Stimulated activated CD8-positive, alpha-beta memory T cell treated with anti-CD3 and anti-CD28 coated beads, Interleukin-4, amount 100 ng/mL, for 24 hours (primary cell): ENCODE measurements at places on chromosomes 2 and 18.

DNA sequence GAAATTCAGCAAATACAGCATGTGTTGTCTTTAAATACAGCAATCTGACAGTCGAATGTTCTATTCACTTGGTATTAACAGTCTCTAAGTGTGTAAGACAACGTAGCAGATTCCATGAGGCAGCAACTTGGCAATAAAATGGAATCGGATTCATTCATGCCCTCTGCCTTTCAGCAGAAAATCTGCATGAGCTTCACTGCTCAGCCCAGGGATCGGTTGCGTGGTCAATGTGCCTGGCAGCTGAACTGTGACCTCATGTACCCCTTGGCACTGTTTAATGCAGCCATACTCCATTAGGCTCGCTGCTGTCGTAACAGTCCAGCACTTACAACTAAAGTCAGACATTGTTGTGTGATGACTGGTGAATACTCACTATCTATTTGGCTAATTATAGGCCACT is 17.7 kb upstream of the RGPD4 start:
- no peak for DNase-seq

GRCh38 chr2:235468978-235469655 is 24.7 kb upstream of the AGAP1 start:
- no peak for DNase-seq

DNA sequence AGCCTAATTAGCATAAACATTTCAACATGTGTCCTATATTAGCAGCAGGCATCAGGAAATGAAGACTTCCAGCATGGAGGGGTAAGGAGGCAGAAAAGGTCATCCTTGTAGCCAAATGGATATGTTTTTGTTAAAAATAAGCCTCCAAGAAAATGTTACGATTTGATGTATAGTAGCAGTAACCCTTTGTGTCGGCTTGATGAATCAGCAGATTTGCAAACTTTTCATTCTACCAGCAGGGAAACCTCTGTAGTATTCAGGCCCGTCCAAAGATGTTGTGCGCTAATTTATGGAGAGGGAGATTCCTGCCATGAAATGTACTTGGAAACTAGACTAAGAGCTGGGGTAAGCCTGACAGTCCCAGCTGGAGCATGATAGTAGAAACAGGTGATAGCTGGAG is 780.8 kb upstream of the KLHL29 start:
- no peak for DNase-seq

GRCh38 chr2:187509667-187510417 is 44.4 kb downstream of the TFPI start:
- no peak for DNase-seq

DNA sequence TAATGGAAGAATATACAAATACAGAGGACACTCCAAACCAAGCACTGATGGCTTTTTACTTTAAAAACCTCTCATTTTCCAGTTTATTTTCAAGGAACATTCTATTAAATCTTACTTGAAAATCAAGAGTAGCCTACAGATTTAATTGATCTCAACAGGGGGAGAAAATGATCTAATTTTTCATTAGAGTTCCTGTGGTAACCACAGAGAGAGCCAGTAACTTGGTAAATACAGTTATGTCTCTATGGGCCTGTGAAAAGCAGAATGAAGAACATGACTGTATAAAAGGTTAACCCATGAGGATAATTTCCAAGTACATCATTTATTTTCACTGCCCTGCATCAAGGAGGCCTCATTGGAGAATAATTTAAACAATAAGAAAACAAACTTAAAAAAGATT is 39.8 kb upstream of the ITPRID2 start:
- no peak for DNase-seq

GRCh38 chr2:173647681-173648311 is 293.1 kb downstream of the CDCA7 start:
- DNase-seq, result no peak

- no peak for DNase-seq
Observed at GRCh38 chr18:10116574-10116973, 202.8 kb downstream of the VAPA start.

DNA sequence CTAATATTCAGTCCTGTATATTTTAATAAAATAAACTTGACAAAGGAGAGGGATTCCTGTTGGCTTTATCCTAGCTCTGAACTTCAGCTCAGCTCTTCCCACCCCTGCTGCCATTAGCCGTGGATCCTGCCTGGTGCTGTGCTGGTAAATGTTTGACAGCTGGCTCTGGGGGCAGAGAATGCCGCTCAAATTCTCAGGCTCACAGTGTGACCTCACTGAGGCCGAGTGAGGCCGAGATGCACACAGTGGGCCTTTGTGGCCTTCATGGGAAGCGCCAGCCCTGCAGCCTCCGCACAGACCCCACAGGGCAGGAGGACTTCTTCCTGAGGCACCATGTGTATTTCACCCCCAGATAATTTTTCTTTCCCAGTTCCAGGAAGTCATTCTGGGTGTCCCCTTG is 16.5 kb upstream of the FAHD2A start:
- no peak for DNase-seq

DNA sequence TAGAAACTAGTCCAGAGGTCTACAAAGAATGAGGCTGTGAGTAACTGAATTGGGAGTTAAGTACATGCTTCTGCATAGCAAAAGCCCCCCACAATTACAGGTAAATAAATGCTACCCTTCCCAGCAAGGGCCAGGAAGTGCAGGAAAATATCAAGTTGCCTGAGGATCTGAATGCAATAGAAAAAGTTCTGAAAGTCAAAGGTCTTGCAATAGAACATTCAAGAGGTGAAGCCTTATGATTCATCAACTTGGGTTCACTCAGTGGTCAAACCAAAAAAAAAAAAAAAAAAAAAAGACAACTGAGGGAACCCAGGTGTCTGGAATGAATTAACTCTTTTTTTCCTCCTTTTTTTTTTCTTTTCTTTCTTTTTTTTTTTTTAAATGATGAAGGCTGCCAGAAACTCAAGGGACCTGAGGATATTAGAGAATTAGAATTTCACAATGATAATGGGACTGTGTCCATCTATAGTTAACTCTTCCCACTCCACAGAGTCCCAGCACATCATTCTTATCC is 42.9 kb upstream of the RFX8 start:
- no peak for DNase-seq

DNA sequence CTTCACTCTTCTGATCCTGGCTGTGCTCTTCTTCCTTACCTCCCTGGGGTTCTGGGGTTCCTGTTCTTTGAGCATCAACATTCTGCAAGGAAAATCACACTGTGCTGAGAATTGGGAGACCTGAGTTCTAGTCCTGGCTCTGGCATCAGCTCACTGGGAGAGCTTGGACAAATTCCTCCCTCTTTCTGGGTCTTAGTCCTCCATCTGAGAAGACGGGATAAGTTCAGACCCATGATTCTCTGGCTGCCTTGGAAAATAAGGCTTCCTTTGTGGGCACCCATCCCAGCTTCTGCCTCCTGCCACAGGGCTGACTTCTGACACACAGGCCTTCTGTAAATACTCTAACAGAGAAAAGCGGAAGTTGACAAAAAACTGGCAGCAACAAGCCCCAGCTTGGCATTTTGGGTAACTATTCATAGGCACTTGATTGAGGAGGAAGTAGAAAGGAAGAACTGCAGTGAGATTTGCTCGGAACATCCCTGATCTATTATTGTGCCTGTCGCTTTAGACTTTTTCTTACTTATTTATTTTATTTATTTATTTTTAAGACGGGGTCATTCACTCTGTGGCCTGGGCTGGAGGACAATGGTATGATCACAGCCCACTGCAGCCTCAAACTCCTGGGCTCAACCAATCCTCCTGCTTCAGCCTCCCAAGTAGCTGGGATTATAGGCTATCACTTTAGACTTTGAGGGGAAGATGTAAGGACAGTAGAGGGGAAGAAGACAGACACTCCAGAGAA is 7.9 kb downstream of the PCBP1 start:
- DNase-seq, result no peak

GRCh38 chr18:48408111-48408726 is 964 bp downstream of the ZBTB7C start:
- DNase-seq, result no peak

DNA sequence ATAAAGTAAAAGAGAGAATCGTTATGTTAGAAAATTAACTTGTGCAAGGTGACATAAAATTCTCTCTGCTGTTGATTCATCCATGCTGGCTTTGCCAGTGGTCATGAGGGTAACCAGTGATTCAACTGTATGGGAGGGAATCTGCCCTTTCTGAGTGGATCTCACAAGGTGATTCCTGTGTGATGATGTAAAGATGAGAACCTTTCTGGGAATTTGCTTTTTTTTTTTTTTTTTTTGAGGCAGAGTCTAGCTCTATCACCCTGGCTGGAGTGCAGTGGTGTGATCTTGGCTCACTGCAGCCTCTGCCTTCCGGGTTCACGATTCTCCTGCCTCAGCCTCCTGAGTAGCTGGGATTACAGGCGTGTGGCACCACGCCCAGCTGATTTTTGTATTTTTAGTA is 23.3 kb downstream of the RAB31 start:
- no peak for DNase-seq

- DNase-seq, result no peak
Observed at GRCh38 chr2:17271416-17271815, 246.8 kb downstream of the RAD51AP2 start.

DNA sequence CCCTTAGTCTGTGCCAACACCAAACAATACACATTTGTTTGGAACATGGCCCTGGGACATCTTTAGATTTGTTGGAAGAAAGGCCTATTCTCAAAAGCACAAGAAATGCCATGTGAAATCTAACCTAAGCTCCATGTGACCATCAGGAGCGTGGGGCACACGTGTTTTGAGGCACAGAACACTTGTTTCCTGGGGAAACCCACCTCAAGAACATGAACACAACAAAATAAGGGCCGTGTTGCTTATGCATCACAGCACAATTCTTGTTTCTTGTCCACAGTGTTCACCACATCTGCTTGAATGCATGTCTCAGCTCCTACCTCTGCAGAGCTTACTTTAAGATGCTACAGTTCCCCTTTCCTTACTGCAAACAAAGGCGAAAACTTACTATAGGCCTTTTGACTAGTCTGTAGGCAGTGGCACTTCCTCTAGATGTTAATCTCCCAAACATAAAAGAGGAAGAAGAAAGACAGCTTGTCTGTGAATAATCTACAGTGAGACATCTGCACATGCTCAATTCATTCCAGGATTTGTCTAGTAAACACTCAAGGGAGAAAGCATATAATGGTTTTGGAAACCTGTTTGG is 165.0 kb downstream of the ANKRD44 start:
- no peak for DNase-seq

DNA sequence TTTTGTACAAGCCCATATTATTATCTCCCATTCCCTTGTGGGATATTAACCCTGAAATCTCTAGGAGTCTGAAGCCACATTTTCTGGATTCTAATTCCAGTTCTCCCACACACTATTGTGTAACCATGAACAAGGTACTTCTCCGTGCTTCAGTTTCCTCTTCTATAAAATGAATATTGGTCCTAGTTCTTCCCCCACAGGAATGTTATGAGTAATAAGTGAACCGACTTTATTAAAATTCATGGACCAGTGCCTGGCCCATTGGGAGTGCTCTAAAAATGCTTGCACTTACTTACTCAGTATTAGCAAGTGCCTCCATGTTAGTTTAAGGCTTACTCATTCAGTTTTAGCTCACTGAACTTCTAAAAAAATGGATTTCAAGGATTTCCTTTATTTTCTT is 1.4 kb upstream of the ACMSD start:
- no peak for DNase-seq

DNA sequence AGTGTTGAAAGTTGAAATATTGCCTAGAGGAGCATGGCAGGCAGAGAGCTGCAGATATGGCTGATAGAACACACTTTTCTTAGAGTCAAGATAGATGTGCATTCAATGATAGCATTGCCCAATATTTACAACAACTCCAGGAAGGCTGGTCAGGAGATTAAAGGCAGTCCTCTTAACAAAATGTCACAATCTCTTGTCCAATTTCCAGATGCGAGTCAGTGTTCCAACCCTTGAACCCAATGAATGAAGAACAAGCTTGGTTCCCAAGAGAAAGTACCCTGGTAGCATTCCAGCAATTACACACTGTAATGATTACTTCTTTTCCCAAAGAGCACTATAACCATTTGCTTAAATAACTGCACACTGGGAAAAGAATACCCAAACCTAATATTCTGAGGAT is 839.4 kb upstream of the VRK2 start:
- DNase-seq, result no peak

DNA sequence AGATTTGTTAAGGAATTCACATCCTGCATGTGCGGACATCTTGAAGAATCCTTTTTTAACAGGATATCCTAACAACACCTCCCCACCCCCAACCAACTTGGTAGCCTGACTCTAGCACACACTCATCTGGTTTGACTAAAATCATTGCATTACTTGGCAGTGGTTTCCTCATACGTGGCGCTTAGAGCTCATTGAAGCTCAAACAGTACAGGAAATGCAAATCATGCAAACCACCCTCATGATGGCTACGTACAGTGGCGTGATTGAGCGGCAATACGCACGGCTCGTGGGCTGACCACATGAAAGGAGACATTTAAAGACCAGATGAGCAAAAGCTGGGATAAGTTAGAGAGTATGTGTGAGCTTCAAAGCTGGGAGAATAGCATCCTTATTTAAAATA is 336.2 kb downstream of the ZEB2 start:
- peak; percentile 66 for DNase-seq

DNA sequence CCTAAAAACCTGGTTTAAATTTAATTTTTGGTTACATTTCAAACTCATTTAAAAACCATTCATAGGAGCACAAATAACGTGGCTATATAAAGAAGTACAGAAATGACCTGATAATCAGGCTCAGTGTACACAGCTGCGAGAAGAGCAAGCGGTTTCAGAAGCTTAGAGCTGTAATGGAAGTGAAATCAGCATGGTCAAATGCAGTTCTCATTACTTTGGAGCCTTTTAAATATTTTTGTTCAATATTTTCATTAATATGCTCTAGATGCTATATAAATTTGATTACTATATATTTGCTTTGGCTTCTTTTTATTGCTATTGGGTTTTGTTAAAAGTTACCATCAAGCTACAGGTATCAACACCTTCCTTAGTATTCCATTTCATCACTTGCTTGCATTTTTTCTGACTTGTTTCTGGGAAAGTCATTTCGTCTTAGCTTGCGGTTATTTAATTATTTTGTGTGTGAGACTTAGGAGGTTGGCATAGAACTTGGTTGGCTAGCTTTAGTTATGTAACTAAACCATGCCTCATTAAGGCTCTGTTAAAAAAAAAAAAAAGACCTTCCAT is 58.7 kb downstream of the AFTPH start:
- no peak for DNase-seq

DNA sequence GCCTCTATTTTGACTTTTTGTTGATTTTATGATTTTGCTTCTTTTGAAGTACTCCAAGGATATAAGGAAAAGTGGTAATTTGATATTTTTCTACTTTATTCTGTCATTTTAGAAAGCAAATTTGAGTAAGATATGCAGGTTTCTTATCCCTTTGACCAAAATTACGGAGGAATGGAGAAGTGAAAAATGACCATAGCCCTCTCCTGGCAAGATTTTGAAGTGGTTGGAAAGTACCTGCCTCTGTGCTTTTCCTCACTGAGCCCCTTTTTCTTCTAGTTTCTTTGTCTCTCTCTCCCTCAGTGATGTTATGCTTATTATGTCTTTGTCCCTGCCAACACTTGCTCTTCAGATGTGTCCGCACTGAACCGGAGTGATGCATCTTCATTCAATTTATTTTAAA is 898.1 kb downstream of the EPHA4 start:
- no peak for DNase-seq

GRCh38 chr2:98172150-98172765 is 85.3 kb downstream of the VWA3B start:
- no peak for DNase-seq

GRCh38 chr2:169480079-169480465 is 778 bp downstream of the BBS5 start:
- no peak for DNase-seq
